ENCODE measurements at places on chromosomes 5 and 9.

DNA sequence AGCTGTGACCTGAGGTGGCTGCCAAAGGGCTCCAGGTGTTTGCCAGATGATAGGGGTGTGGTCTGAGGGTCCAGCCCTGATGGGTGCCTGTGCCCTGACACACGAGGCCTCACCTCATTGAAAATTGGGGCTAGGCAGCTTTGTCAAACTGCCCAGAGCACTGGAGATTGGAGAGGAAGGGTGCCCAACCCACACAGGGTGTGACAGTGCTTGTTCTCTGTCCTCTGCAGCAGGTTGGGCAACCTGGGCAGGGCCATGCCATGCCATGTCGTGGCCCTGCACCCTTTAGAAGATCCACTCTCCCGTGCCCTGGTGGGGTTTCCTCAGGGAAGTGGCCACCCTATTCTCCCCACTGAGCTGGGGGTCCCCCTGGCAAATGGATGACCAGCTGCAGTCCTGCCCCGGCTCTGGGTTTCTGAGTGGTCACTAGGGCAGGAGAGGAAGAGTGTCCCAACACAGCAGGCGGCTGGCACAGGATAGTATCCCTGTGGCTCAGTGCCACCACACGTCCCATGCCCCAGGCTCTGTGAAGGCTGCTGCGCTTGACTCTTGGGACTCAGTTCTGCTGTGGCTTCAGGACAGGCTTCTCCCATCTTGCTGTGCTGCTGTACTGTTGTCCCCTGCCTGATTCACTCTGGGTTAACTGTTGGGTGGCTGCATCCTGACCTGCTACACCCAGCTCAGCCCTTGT, 100.8 kb upstream of the PITX1 start:
- no peak for DNase-seq

GRCh38 chr5:14143841-14144585, 871 bp downstream of the TRIO start:
- no peak for DNase-seq

DNA sequence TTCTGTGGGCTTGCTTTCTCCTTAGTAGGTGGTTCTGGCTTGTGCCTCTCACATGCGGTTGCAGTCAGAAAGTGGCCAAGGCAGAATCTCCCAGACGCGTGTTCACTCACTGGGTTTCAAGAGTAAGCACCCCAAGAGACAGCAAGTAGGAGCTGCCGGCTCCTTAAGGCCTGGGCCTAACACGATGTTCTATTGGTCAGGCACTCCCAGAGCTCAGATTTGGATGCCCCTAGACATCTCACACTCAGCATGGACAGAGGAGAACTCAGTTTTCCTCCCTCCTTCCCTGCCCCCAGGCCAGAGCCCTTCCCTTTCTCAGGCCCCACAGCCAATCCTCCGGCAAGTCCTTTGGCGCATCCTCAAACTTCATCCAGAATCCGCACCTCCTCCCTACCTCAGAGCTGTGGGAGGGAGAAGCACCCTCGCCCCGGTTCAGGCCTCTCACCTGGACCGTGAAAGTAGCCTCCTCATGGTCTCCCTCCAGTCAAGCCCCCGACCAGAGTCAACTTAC, 6.5 kb upstream of the CARD19 start:
- no peak for DNase-seq

DNA sequence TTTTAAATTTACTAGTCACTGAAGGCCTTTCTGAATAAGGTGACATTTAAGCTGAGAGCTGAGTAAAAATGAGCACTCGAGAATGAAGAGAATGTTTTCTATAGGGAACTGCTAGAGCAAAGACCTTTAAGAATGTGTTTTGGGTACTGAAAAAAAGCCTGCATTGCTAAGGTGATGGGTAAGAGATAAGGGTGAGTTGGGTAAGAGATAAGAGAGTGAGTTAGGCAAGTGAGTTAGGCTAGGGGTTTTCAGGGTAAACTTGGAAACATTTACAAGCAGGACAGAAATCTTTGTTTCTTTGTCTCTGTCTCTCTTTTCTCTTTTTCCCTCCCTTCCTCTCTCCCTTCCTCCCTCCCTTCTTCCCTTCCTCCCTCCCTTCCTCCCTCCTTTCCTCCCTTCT, 5.6 kb downstream of the RAD23B start:
- no peak for DNase-seq

DNA sequence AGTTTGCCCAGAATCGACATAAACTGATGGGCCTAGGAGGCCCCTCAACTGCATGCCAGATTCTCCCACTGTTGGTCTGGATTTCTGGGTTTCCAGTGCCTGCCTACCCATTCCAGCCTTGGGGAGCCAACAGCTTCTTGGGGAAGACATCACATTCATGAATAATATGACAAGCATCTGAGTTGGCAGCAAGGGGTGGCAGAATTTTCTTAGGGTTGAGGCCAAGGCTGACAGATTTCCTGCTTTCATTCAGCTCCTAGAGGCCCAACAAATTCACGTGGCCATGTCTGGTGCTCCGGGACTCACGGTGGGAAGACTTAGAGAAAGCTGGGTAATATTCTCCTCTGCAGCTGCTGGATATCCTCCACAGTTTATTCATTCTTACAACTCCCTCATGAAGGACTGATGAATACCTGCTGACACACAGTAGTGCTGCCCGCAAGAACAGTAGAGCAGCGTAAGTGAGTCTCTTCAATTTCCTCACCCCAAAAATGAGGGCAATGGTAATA, 305.0 kb upstream of the TNC start:
- no peak for DNase-seq

- no peak for DNase-seq
Observed at GRCh38 chr9:86408121-86408520, 53.9 kb upstream of the TUT7 start.

- DNase-seq = no peak
Observed at GRCh38 chr5:69308046-69308553, 24.5 kb downstream of the CCDC125 start.

DNA sequence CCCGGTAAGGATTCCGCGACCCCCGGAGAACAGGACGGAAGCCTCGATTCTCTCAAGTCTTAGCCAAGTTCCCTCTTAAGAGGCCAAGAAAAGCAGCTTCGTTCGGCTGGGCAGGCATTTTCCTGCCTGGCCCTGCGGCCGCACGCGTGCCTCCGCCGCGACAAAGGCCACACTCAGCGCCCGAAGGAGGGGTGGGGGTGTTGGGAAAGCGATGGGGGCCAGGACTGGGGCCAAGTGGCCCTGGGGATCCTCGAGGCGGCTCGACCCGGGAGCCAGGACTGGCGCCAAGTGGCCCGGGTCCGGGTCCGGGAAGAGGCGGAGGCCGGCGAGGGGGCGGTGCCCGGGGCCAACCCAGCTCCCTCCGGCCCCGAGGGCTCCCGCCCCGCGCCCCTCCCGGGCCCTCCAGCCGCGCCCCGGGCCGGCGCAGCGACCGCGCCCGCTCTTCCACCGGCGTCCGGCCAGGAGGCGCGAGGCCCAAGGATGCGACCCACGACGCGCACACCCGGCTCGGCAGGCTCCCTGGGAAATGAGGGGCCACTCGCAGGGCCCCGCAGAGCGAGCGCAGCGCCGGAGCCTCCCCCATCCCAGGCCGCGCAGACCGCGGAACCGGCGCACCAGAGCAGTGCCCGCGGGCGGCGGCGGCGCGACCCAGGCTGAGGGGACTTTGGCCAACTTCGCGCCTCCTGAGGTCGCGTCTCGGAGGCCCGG, 756 bp downstream of the VAV2 start:
- no peak for DNase-seq

GRCh38 chr5:151097820-151098767, 17.3 kb upstream of the TNIP1 start:
- no peak for DNase-seq
